SK-N-MC (cell line): ENCODE measurements at places on chromosomes 6 and 20.

GRCh38 chr6:142118925-142119324 lies 13.8 kb upstream of the GJE1 start:
- no peak for DNase-seq

DNA sequence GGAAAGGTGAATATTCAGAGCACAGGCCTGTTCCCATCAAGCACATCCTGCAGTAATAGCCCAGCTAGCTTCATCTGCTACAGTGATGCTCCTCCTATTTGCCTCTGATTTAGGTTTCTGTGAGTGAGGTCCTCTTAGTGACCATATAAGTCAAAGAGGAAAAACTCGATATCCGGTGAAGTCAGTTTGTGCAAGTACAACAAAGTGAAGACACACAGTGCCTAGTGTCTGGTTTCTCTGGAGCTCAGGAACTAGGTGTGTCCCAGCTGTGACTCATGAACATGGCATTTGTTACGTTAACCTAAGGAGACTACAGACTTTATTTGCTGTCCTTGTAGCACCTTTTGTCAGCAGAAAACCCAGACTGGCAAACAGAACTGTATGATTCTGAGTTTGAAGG lies 33.9 kb downstream of the EDN1 start:
- DNase-seq: no peak

- no peak for DNase-seq
Measured at GRCh38 chr6:56739836-56740815, 97.4 kb upstream of the DST start.

GRCh38 chr6:146860583-146860982 lies 261.8 kb downstream of the ADGB start:
- no peak for DNase-seq

DNA sequence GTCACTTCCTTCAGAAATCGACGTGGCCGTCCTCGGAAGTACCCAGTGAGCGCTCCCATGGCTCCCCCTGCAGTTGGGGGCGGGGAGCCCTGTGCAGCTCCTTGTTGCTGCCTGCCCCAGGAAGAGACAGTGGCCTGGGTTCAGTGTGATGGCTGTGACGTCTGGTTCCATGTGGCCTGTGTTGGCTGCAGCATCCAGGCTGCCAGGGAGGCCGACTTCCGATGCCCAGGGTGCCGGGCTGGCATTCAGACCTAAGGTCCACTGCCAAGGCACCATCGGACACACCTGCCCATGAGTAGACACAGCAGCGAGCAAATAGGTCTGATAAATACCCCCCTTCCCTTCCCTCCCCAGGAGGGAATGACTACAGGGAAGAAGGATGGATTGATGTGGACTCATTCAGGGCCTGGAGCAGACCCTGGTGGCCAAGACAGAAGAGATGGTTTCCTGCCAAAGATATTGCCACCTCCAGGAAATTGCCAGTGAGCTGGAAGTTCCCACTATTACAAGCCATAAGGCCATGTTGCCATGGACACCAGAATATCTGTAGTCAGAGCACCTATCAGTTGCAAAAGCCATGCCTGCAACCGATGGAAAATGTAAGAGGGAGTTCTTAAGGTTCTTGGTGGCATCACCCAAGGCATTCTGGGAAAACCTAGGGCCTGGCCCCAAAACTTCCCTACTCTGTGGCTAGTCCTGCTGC lies 4.2 kb downstream of the TCF19 start:
- no peak for DNase-seq

DNA sequence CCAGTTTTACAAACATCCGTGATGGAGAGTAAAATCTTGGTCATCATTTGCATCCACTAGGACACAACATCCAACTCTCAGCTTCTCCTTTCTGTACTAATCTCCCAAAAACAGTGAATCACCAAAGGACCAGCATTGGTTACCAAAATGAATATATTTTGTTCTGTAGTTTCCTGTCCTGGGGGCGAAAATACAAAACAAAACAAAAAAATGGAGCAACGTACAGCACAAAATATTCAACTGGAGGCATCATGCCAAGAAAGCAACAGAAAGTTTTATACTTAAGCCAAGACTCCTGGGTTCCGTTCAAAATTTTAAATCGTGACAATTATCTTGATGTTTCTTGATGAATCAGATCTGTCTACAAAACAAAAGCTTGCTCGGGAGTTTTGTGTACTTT lies 126.6 kb upstream of the CCDC28A start:
- DNase-seq: peak; percentile 50

DNA sequence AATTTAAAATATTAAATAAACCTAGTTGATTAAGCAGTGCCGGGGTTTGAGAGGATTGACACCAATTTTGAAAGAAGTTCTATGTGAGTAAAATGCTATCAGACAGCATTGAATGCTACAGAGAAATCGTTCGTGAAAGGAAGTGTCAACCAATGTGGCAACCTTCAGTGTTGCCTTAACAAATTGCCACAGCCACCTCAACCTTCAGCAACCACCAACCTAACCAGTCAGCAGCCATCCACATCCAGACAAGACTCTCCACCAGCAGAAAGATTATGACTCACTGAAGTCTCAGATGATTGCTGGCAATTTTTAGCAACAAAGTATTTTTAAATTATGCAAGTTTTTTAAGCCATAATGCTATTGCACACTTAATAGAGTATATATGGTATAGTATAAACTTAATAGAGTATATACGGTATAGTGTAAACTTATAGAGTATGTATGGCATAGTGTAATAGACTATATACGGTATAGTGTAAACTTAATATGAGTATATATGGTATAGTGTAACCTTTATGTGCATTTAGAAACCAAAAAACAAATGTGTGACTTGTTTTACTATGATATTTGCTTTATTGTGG lies 65.3 kb upstream of the ID4 start:
- no peak for DNase-seq

DNA sequence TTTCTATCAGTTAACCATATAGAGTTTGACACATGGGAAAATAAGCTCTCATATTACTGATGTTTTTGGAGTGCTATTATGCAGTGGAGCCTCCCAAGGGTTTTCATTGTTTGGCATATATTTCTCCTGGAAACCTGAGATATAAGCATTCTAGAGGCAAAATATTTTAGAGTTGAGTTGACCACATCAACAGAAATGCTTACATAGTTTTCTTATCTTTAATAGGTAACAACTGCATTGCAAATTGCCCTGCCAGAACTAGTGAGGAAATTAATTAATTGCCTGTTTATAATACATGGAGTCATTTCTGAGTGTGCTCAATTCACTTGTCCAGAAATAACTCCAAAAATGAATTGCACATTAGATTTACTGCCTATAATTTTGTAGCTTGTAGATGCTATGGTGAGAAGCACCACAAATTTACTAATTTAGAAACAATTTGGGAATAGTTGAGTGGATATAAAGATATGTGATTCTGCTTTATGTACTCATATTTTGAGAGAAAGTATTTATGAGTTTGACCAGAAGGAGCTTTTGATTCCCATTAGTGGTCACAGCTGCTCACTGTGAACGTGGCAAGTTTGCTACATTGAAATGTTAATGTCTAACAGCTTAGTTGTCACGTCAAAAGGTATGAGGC lies 288.7 kb downstream of the CD109 start:
- DNase-seq: no peak

GRCh38 chr20:3686867-3687321 lies 5.1 kb upstream of the ADAM33 start:
- no peak for DNase-seq

- DNase-seq: no peak
Measured at GRCh38 chr6:13834790-13835189, 20.4 kb upstream of the MCUR1 start.

DNA sequence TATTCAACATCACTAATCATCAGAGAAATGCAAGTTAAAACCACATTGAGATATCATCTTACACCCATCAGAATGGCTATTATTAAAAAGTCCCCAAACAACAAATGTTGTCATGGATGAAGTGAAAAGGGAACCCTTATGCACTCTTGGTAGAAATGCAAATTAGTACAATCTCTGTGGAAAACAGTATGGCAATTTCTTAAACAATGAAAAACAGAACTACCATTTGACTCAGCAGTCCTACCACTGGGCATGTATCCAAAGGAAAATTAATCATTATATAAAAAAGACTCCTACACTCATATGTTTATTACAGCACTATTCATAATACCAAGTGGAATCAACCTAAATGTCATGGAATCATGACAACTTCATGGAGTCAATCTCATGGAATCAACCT lies 611.3 kb upstream of the GJE1 start:
- no peak for DNase-seq

GRCh38 chr6:150150821-150151646 lies 8.2 kb downstream of the PPP1R14C start:
- no peak for DNase-seq

DNA sequence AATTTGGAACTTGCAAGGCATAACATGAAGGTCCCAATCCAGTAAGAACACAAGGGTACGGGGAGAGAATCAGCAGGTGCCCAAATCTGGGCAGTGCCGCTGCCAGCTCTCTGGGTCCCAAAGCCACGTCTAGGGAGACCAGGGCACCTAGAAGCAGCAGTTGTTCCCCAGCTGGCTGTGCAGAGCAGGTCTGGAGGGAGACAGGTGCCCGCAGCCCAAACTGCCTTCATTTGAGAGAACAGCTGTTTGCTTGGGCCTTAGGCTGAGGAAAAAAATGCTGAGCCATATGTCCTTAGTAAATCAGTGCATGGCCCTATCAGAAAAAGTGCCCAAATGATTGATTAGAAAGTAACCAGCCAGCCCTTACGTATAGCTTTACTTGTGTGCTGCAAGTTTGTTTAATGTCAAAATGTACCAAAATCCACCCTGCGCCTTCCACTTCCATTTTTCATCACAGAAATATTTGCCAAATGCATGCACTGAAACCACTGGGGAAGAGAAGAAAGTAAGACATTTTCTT lies 9.1 kb upstream of the PRELID3B start:
- DNase-seq: no peak

- no peak for DNase-seq
Measured at GRCh38 chr20:1863296-1863695, 31.9 kb upstream of the SIRPA start.
